GM23248 (cell line): ENCODE measurements at places on chromosomes 7 and 10.

DNA sequence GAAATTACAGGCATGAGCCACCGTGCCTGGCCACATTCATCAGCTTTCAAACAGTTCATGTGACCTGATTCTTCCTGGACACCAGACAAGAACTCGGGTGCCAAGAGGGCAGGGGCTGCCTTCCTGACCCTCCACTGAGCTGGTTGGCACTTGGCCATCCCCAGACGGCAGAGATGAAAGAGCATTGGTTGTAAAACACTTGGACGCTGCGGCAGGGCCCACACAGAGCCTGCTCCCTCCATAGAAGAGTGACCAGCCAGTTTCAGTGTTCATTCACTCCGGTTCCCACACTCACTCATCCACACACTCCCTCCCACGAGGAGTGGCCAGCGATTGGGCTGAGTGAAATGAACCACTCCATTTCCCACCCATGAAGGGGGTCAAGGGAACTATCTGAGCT is 112.3 kb downstream of the ITGB8 start:
- no peak for DNase-seq

DNA sequence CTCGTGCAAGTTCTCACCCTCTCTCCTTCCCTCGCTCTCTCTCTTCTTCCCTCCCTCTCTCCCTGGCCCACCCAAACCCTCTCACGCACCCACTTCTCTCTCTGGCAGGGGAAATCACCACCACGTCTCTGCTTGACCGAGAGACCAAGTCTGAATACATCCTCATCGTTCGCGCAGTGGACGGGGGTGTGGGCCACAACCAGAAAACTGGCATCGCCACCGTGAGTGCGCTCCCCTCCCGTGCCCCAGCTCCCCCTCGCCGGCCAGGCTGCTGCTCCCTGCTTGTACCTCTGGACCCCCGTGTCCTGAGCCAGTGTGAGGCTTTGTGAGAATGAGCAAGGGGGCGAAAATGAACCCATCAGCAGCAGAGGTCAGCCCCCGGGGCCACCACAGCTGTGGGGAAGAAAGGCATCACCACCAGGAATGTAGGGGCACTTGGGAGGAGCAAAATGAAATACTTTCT is 25.5 kb downstream of the C10orf105 start:
- DNase-seq: no peak

- peak; percentile 25 for DNase-seq
Measured at GRCh38 chr10:12564173-12564572, 214.8 kb downstream of the CAMK1D start.

DNA sequence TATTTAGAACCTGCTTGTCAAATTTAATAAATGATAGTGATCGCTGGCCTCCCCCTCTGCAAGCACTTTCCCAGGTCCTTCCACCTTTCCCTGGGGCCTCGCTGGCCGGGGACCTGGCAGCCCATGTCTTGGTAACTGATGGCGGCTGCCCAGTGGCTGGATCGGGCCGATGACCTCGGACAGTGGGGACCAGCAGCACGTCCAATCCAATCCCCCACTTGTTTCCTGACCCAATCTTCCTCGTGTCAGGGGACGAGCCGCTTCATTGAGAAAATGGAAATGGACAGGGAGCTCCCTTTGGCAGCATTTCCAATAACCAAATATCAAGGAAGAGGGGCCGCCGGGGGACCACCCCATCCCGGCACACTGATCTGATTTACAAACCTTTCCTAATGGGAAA is 17.2 kb downstream of the EBF3 start:
- no peak for DNase-seq

GRCh38 chr7:96308253-96308949 is 13.5 kb downstream of the SLC25A13 start:
- no peak for DNase-seq

- peak; percentile 0 for DNase-seq
Measured at GRCh38 chr7:127158659-127159058, 94.1 kb downstream of the GRM8 start.
